ENCODE measurements at places on chromosomes 3 and 15.

DNA sequence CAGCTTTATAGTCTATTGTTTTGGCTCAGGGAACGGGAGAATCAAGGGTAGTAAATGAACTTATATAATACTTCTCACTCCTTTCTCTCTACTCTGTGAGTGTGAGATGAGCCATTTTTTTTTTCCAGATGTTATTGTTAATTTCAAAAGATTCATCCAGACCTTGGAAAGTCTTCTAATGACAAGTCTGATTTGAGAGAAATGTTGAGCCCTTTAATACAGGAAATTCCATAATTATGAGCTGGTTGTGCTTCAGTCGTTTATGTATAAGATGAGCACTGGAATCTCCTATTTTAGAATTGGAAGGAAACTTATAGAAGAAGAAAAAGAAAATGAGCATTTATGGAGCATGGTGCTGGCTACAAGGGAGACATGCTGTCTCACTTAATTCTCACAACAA is 92.0 kb downstream of the FBN1 start:
- DNase-seq, result peak; percentile 70

DNA sequence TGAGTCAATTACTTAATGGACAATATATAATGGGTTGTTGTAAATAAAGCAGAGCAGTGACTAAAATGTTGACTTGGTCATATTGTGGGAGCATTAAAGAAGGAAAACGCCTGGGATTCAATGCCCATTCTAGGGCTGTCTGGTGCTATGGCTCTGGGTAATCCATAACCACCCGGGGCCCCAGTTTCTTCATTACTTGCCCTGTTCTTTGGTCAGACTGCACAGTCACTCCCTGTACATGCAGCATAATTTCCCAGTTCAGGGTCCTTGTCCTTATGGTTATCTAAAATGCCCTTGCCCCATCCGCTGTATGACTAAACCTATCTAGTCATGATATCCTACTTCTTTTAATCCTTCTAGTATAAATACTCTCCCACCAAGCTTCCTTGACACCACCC is 27.5 kb upstream of the DENND4A start:
- peak; percentile 13 for DNase-seq

DNA sequence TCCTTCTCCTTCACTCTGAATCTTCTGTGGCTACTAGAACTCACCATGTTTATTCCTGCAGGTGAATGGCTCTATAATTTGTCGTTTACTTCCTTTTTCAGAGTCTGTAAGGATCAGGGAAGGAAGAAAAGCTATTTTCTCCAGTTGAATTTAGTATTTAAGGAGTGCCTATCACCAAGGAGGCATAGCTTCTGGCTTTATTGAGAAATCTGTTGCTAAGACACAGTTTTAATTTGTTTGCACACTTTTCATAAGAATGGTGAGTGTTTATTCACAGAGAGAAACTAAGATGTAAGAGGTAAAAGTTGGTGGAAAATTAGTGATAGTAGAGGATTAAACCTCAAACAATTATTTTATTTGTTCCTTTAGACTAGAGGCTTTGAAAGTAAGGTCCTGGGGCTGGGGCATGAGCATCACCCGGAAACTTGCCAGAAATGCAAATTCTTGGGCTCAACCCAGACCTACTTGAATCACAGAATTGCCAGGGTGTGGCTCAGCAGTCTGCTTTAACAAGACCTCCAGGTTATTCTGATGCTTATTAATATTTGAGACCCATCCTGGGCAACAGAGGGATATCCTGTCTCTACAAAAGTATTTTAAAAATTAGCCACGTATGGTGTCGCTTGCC is 461.3 kb downstream of the AGBL1 start:
- no peak for DNase-seq

- no peak for DNase-seq
Observed at GRCh38 chr3:60025096-60026050, 975.5 kb upstream of the CFAP20DC start.

- DNase-seq, result no peak
Observed at GRCh38 chr3:156093964-156094363, 26.4 kb upstream of the KCNAB1 start.

GRCh38 chr3:104642827-104643226 is 723.9 kb upstream of the ALCAM start:
- no peak for DNase-seq

DNA sequence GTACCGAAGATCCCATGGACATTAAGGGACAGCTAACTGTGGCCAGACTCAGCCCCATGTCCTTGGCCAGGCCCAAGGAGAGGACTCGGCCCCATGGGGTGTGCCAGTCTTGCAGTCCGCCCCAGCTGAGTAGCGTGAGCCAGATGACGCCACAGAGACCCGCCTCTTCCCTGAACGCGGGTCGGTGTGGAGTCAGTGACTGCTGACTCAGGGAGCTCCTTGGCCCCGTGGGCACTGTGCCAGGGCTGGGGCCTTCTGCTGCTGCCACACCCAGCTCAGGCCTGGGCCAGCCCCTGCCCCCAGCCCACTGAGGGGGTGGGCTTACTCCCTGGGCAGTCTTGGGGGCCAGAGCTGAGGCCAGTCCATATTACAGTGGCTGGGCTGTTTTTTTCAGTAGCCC is 52.8 kb downstream of the PLXNA1 start:
- peak; percentile 30 for DNase-seq

DNA sequence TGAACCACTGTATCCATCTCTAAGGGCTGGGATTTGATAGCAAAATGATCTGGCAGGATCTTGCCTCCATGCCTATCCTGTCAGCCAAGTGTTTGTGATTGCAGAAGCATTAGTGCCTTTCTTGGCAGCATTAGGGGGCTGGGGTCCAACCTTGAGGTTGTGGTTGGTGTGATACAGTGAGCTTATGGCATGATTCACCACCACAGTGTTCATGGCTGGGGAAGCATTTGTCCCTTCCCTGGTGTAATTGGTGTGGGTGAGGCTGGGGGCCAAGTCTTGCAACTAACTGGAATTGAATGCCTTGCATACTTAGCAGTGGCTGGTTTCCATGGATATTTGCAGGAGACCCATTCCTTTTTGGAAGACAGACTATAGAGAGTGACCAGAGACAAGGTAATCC is 271.0 kb upstream of the TBL1XR1 start:
- DNase-seq, result peak; percentile 97

- DNase-seq, result no peak
Observed at GRCh38 chr3:137809509-137809908, 45.4 kb downstream of the SOX14 start.

DNA sequence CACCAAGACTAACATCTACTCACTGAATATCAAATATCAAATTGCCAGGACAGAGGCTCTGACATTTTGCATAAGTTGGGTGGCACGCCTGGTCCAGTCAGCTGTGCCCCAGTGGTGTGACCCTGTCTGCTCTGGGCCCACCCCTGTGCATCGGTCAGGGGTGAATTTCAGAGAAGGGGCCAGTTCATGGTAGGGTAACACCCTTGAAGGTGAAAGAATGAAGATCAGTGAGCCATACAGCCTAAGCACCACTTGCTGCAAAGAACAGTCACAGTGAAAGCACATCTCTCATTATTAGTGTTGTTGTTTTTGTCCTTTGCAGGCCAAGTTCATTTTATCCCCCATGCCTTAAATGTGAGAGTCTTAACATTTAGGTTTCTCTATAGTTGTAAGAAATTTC is 86.8 kb downstream of the MYRIP start:
- no peak for DNase-seq

DNA sequence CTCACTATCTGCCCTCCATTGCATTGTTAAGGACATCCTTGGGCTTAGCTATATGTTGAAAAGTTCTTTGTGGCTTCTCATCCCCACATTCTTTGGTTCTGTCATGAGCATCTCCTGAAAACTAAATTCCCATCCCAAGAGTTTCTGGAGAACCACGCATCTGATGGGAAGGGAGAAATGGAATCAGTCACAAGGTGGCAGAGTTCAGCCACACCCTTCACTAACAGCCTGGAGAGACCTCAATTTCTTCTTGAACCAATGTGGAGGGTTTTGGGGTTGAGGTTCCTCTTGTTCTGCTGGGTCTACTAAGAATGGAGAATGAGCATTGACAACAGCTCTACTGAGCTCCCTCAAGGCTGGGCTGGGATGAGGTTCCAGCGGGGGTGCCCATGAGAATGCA is 15.6 kb upstream of the MAGEL2 start:
- DNase-seq, result no peak

- DNase-seq, result no peak
Observed at GRCh38 chr3:148815316-148816110, 12.1 kb upstream of the CPB1 start.

GRCh38 chr3:127027811-127028548 is 45.1 kb downstream of the PLXNA1 start:
- DNase-seq, result no peak

DNA sequence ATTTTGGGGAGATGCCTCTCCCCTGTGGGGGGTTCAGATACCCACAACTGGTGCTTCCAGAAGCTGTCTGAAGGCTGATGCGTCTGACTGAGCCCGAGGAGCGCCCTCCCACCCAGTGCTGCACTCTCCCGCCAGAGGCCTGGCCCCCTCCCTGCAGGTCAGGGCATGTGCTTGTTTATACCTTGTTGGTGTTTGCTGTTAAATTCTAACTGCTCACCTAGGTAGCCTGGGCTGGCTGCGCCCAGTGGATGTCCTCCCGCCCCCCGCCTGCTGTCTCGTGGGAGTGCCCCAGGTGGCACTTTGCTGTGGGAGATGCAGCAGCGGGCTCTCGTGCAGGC is 12.9 kb downstream of the KLF13 start:
- DNase-seq, result no peak

All from EL (cell line).